ENCODE measurements at places on chromosomes 12 and 14.

DNA sequence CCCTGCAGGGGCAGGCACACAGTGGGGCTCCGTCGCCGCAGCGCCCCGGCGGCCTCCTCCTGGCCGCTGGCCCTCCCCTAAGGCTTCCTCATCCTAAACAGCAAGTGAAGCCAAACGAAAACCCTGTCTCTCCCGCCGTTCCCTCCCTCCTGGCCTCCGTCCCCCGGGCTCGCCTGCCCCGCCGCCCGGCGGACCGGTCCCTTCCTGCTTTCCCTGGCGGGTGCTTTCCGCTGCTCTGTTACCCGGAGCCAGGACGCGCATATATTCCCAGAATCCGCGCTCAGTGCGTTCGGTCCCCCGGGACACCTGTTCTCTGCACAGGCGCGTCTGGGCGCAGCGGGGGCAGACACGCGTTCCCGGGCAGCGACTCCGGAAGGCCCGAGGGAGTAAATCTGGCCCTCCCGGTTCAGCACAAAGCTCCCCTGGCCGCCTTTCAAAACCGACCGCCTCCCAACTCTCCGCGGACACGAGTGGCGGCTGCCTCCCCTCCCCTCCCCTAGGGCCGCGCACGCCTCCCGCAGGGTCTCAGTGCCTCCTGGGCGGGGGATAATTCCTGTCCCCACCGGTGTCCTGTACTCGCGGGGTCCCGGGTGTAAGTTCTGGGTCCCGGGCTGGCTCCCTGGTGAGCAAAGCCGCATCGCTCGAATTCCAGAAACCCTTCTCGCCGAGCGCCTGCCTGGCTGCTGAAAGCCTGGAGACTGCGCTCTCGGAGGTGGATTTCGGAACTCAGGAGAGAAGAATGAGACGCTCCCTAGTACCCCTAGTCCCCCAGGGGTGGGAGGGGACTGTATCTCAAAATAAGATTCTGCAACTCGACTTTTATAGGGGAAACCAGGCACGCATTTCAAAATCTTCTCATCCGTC is 21.4 kb upstream of the CEP170B start:
- no peak for DNase-seq

DNA sequence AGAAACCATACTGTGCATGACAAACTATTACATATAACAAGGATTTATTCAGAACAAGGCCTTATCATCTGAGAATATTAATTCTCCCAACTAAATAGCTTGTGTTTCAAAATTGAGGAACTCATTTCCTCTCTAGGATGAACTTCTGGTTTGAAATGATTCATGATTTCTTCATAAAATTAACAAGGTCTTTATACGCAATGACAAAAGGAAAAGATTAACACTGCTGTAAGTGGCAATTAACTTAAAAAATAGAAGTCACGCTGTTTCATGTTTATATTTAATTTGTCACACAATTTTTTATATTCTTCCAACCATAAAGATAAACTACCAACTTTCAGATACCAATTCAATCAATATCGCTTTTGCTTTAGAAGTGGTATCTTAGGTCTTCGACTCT is 80.8 kb downstream of the GRIP1 start:
- DNase-seq: no peak

- no peak for DNase-seq
Measured at GRCh38 chr14:50734950-50735695, 67.0 kb upstream of the SAV1 start.

DNA sequence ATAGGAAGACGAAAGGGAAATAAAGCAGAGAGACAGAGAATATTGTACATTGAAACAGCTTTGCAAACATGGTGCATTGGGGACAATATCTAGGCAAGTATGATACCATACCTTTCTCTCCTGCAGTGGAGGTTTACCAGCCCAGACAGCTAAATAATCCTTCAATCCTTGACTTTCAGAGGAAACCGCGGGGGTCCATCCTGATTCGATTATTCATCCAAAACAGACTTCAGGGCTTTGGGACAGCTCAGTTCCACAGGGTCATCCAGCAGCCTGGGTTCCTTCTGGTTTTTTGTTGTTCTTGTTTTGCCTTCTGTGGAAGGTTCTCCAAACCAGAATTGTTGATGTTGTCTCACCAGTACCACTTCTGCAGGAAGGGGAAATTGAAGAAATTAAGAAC is 81.5 kb downstream of the LGR5 start:
- no peak for DNase-seq

- no peak for DNase-seq
Measured at GRCh38 chr14:78927261-78927660, 757.1 kb downstream of the NRXN3 start.

Measured in CD8-positive, alpha-beta memory T cell (primary cell).